Globus pallidus (tissue), 1 donor: ENCODE measurements at places on chromosomes 6 and 20.

GRCh38 chr6:112841553-112842329, 494.6 kb downstream of the RFPL4B start:
- DNase-seq: peak; percentile 29

- DNase-seq: no peak
Measured at GRCh38 chr20:53660947-53661381, 67.3 kb upstream of the ZNF217 start.

DNA sequence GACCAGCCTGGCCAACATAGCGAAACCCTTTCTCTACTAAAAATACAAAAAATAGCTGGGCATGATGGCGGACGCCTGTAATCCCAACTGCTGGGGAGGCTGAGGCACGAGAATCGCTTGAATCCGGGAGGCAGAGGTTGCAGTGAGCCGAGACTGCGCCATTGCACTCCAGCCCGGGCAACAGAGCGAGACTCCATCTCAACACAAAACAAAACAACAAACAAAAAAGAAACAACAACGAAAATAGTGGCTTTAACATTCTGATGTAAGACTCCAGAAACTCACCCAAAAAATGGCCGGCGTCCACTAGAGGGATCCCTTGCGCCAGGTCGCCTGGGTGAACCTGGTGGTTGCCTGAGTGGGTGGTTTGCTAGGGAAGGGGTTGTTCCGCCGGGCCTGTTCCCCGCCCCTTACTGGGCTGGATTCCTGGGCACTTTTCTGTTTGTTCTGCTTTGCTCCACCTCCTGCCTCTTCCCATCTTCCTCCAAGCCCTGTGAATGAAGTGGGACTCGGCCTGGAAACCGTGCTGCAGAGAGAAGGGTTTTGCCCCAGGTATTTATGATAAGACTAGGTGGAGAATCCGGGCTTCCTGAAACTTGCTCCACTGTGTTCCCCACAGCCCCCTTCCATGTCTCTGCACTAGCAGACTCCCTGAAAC, 1.5 kb downstream of the PABPC1L start:
- DNase-seq: no peak

DNA sequence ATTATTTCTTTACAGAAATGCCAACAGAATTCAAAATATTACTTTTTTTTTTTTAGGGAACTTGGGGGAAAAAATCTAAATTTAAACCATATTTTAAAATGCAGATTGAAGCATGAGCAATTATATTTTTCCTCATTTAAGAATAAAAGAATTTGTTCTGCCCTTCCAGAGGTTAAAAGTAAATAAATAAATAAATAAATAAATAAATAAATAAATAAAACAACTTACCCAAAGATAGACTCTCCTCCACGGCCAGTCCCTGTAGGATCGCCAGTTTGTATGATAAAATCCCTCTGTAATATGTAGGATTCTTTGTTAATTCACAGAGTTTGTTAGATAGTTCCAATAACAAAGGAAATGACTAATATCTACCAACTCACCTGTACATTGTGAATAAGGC, 4.7 kb downstream of the PPIL4 start:
- DNase-seq: no peak

DNA sequence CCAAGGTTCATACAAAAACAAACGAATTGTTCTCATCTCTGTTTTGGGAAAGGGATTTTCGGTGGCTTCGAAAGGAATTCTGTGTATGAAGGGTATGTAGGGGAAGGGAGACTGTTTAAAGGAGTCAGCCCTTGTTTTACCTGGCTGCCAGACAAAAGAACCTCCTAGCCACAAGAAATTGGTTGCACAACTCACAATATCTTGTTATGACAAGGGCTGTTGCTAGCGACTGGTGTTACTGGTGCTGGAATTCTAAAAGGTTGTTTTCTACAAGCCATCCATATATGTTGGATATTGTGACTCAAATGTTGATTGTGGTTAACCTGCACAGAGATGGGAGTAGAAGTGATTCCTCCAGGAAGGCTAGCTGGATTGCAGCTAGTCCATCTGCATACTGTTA, 34.6 kb upstream of the CITED2 start:
- no peak for DNase-seq

DNA sequence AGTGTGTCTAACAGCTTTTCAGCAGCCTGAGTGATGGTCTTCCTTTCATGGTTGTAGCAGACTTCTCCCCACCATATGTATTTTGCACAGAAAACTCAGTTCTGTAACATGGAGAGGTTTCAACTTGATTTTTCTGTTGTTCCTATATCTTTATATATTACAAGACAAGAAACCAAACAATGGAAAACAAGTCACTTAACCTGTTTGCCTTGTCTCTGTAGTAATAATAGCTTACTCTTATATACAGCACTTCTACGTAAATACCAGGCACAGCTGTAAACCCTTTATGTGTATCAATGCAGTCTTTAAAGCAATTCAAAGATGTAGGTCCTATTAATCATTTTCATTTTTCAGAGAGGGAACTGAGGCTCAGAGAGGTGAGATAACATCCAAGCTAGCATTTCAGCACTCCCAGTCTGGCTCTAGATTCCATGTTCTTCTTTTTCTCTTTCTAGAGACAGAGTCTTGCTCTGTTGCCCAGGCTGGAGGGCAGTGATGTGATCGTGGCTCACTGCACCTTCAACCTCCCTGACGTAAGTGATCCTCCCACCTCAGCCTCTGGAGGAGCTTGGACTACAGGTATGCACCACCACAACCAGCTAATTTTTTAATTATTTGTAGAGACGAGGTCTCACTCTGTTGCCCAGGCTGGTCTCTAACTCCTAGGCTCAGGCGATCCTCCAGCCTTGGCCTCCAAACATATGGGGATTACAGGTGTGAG, 90.4 kb downstream of the DTNBP1 start:
- DNase-seq: no peak

- DNase-seq: no peak
Measured at GRCh38 chr6:103672169-103672568, 1187.5 kb downstream of the HACE1 start.
